Stomach (tissue), 19 donors: ENCODE measurements at places on chromosomes 12 and 14. TPM values are rescaled to one million over a fixed set of nuclear protein-coding genes. Genes with fewer than 3 reads are reported as not detected.

KRT83 gene
- polyA plus RNA-seq, result not detected

DNAH10 gene
- 0.03 TPM for polyA plus RNA-seq

PROX2 gene
- not detected for polyA plus RNA-seq

RCOR1 gene
- 7.7 TPM for polyA plus RNA-seq

RNF212B gene
- polyA plus RNA-seq, result 1.1 TPM

IFNG-AS1 gene
- polyA plus RNA-seq, result not detected

MAGOHB gene
- polyA plus RNA-seq, result 24.0 TPM

ACOT6 gene
- polyA plus RNA-seq, result not detected

FAM90A1 gene
- 0.45 TPM for polyA plus RNA-seq

UNC79 gene
- 0.25 TPM for polyA plus RNA-seq

ADAM20 gene
- not detected for polyA plus RNA-seq

TRIM9 gene
- 0.70 TPM for polyA plus RNA-seq

FBXO21 gene
- polyA plus RNA-seq, result 7.4 TPM

GPD1 gene
- polyA plus RNA-seq, result 1.6 TPM

TAS2R50 gene
- polyA plus RNA-seq, result not detected

GNB3 gene
- polyA plus RNA-seq, result 2.8 TPM

TMEM233 gene
- 0.92 TPM for polyA plus RNA-seq

HCAR2 gene
- 3.1 TPM for polyA plus RNA-seq

ACRBP gene
- 0.31 TPM for polyA plus RNA-seq

ANO4 gene
- not detected for polyA plus RNA-seq

CSRP2 gene
- polyA plus RNA-seq, result 32.7 TPM

PTPRR gene
- 0.45 TPM for polyA plus RNA-seq

SYCP3 gene
- polyA plus RNA-seq, result not detected

KRT78 gene
- not detected for polyA plus RNA-seq

HOXC10 gene
- not detected for polyA plus RNA-seq

CD27 gene
- 1.7 TPM for polyA plus RNA-seq

GRIP1 gene
- polyA plus RNA-seq, result 0.46 TPM

AMDHD1 gene
- polyA plus RNA-seq, result 0.23 TPM

SLC6A12 gene
- not detected for polyA plus RNA-seq

BMP4 gene
- polyA plus RNA-seq, result 17.4 TPM

TMBIM4 gene
- polyA plus RNA-seq, result 61.9 TPM

ETFBKMT gene
- 2.4 TPM for polyA plus RNA-seq

ZDHHC22 gene
- polyA plus RNA-seq, result not detected

SRRM4 gene
- 0.05 TPM for polyA plus RNA-seq

PPP1R36 gene
- polyA plus RNA-seq, result 6.8 TPM

KLRK1 gene
- polyA plus RNA-seq, result 2.0 TPM

CKAP4 gene
- 13.7 TPM for polyA plus RNA-seq

CCDC196 gene
- not detected for polyA plus RNA-seq

SPIC gene
- polyA plus RNA-seq, result not detected

TMED8 gene
- 5.3 TPM for polyA plus RNA-seq

CLEC4D gene
- 0.19 TPM for polyA plus RNA-seq
